ENCODE measurements at places on chromosomes 4 and X.

DNA sequence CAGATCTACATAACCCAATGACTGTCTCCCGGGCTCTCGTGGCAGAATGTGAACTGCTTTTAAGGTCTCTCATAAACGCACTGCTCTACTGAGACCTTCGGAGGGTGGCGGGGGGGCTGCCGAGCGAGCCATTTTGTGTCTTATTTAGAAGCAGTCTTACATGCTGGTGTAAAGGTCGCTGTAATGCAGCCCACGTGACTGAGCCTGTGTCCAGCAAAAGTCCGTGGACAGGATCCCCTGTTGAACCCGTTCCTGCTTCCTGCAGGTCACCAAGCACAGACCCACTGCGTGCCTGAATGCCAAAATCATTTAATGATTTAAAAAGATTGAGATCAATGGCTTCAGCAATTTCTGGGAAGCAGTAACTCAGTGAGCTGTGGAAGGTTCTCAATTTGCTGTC, 415.9 kb downstream of the BCOR start:
- no peak for DNase-seq

- no peak for DNase-seq
Observed at GRCh38 chr4:40827758-40828157, 78.0 kb downstream of the NSUN7 start.

- no peak for DNase-seq
Observed at GRCh38 chr4:141788169-141788915, 152.0 kb downstream of the IL15 start.

- DNase-seq = no peak
Observed at GRCh38 chr4:153497091-153497531, 31.0 kb downstream of the TMEM131L start.

DNA sequence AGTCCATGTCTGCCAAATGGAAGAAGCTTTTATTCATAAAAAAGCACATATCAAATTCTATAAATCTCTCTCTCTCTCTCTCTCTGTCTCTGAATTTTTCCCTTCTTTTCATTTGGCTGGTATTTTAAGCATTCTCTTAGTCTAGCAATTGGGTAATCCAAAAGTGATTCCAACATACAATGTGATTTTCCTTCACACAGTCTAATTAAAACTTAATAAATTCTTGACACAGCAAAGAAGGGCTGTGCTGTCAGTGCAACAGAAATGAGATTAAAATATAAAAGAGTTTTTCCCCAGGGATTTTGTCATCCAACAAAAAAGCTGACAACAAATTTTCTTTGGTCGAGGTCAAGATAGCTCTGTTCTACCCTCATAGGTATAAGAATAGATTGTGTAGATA, 216.9 kb downstream of the CENPC start:
- DNase-seq = no peak

Measured in lower leg skin (tissue), 4 donors.